WERI-Rb-1 (cell line): ENCODE measurements at places on chromosomes 5 and 9.

- DNase-seq = no peak
These were observed 115.8 kb upstream of the KIF2A start for GRCh38 chr5:62190173-62190572.

DNA sequence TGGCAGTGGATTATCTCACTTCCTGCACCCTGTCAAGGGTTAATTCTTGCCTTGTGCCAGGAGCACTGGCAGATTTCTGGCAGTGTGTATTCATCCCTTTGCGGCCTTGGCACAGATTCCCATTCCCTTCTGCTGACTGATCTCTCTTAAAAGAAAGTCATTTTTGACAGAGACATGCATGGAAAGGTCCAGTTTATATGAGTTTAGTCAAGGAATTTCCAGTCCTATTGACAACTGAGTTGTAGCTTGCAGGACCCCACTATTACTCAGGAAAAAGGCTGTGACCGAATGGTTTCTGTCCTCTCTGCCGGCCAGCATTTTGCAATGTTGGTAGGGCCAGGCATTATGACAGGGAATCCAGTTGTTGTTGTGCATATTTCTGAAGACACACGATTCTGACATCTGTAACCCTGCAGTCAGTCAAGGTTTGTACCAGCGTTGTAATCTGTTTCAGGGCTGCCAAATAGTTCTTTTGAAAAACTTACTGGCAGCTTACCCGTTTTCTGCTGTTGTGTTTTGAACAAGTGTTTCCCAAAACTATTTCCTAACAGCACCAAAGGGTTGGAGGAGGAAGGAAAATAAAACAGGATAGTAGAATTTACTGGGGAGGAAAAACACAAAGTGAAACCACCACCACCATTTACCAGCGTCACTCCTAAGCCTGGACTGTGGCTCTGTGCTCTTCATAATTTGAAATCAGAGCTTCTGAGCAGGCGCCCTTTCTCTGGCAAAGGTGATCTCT, 243.4 kb upstream of the KLF4 start:
- DNase-seq = no peak

- DNase-seq = no peak
These were observed 181.8 kb upstream of the MVB12B start for GRCh38 chr9:126144603-126145456.

GRCh38 chr5:4862500-4862899, 277.6 kb upstream of the ADAMTS16 start:
- DNase-seq = no peak

GRCh38 chr5:95734187-95734586, 3.1 kb downstream of the RHOBTB3 start:
- no peak for DNase-seq
